Tibial nerve (tissue), 4 donors: ENCODE measurements at places on chromosomes 6 and 20. TPM values are rescaled to one million over a fixed set of nuclear protein-coding genes. Genes with fewer than 3 reads are reported as not detected.

Gene PDCD2
- total RNA-seq: 53.5 TPM

Gene FOXQ1
- 0.21 TPM for total RNA-seq

Gene CEBPB
- 223 TPM for total RNA-seq

Gene TPD52L1
- 55.0 TPM for total RNA-seq

Gene GGTLC1
- not detected for total RNA-seq
